Stimulated activated CD4-positive, alpha-beta T cell treated with anti-CD3 and anti-CD28 coated beads, Interleukin-15, amount 100 ng/mL, for 1 hour (primary cell): ENCODE measurements at places on chromosomes 3 and 15.

- DNase-seq: no peak
Measured at GRCh38 chr3:40962721-40963120, 236.6 kb upstream of the CTNNB1 start.

DNA sequence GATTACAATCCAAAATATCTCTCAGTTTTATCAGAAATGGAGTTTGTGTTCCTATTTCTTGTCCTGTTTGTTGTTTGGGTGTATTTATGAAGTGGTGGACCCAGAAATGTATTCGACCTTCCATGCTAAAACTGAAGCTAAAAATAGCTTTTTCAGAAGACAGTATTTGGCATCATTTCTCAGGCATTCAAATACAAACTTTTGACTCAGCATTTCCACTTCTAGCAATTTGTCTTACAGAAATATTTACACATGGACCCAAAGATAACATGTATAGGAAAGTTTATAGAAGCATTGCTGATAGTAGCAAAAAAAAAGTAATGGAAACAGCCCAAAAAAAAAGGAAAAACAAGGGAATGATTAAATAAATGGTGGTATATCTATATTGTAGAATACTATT lies 156.3 kb downstream of the HCN4 start:
- DNase-seq: no peak

DNA sequence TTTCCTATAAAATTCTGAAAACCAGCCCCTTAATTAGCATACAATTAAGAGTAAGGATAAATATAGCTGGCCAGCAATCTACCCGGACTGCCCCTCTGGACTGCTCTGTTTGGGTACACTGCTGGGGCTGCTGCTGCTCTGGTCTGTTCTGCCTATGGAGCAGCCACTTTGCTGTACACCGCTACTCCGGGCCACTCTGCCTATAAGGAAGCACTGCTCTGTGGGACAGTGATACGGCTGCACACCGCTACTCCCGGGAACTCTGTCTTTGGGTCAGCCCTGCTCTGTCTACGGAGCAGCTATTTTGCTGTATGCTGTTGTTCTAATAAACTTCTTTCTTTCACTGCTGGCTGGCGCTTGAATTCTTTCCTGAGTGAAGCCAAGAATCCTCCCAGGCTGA lies 316.5 kb upstream of the PLSCR5 start:
- no peak for DNase-seq

DNA sequence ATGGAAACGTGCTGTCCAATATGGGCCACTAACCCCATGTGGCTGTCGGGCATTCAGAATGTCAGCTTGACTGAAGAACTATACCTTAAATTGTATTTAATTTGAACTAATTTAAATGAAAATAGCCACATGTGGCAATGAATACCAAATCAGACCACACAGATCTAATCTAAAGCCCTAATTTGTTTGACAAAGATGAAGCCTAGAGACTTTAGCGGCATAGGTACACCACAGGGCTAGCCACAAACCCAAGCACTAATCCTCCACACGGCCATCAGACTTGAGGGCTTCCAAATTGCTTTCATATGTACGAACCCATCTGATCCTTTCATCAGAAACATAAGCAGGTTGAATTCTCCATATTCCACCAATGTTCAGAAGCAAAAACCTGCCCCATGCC lies 81.4 kb downstream of the SHQ1 start:
- DNase-seq: no peak

- no peak for DNase-seq
Measured at GRCh38 chr3:163490119-163490518, 1588.2 kb downstream of the SI start.

DNA sequence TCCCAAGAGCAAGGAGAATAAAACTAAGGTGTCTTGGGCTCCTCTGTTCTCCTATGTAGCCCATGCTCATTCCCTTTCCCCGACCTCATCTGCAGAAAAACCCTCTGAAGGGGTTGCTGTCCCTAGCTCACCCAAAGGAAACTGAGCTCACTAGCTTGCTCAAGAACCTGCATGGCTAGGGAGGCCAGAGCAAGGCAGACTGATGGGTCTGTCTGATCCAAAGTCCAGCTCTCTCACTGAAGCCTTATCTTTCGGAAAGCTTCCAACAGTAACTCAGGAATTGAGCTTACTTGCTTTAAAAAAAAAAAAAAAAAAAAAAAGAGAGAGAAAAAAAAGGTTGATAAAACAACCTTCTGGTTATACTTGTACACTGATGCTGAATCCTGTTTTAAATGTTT lies 141.4 kb upstream of the TOPAZ1 start:
- no peak for DNase-seq

- DNase-seq: no peak
Measured at GRCh38 chr3:118817748-118818165, 216.9 kb downstream of the IGSF11 start.

DNA sequence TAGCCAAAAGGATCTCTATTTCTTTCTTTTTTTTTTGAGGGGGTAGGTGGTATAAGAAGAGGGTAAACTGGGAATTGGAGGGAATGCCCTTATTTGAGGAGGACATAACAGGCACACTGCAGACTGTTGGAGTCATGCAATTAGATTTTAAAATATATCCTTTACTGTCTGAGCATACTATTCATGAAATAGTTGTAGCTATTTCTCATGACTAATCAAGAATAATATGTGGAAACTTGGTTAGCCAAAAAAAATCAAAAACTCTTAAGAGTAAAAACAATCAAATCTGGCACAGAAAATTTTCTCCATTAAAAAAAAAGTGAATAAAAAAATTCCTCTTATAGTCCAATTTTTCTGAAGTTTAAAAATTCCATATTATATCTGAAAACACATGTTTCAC lies 174.9 kb downstream of the SCAPER start:
- no peak for DNase-seq

DNA sequence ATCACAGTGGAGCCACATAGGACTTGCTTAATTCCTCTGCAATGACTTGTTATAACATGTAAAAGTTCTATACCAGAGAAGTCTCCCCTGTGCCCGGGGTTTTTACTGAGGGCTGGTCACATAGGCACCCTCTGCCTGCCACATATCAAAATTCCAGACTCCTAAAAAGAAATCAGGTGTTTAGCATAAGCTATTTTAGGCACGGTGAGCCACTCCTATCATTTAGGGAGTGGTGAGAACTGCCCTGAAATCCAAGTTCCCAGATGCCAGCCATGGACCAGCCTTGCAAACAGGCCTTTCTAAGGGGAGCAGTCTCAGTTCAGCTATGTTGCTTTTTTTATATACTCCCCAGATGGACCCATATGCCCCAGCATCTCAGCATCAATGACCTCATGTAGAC lies 130.3 kb downstream of the THSD4 start:
- no peak for DNase-seq

DNA sequence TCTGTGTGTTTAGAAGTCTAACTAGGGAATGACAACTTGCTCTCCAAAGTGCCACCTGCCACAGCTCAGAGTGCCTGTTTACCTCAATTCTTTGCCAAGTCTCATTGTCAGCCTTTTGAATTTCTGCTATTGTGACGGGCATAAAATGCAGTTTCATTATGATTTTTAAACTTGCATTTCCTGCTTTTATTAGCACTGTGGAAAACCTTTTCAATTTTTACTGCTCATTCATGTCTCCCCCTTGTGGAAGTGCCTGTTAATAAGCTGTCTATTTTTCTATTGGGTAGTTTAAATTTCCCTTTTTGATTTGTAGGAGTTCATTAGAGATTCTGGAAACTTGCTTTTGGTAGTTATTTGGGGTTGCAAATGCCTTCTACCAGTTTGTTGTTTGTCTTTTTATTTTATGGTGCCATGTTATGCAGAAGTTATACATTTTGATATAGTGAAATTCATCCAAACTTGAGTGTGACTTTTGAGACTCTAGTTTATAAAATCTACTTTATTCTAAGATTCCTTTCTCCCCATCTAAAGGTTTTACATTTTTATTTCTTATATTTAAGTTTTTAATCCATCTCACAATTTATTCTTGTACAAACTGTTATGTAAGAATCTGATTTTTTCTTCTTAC lies 53.9 kb upstream of the FRMD4B start:
- no peak for DNase-seq

DNA sequence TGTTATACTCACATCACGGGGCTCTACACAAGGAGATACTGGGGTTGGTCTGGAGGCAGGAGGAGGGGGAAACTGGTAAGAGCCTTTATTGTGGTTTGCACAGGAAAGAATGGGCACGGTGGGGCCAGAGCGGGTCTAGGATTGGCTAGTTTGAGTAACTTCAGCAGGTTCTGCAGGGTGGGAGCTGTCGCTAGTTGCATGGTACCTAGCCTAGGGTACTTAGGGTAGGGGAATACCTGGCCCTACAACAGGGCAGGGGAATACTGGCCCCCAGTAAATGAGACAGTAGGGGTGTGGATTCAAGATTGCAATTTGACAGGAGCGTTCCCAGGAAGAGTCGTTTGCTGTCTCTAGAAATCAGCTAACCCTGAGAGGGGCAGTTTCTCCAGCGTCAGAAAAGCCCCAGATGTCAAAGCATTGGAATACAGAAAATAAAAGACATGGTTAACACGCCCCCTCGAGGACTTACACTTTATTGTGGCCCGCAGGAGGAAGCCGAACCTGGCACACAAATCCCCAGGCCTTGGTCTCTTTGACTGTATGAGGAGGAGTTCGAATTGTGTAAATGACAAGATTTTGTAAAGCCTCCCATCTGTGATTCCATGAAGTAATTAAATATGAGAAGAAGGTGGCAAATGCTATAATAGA lies 32.0 kb downstream of the ST8SIA2 start:
- no peak for DNase-seq

DNA sequence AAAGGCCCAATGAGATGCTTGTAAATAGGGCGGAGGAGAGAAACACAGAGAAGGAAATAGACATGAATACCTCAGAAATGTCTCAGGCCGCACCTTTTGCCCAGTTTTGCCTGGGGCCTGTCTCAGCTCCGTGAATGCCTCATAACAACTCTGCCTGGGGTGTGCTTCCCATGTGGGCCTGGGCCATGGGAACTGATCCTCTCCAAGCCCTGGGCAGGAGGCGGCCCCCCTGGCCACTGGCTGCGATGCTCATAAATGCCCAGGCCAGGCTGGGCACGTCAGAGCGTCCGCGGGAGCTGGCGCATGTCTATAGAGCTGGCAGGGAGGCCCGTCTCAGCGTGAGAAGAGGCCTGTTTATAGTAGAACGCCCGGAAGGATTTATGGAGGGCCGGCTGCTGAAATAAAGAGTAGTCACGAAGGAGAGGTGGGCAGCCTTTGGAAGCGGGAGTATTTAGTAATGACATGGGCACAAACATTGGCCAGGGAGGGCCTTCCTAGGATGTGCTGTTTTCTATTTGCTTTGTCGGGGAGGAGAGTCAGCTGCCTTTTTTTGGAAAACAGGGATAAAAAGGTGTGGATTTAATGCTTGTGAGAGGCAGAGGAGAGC lies 85.9 kb upstream of the IGF1R start:
- no peak for DNase-seq

DNA sequence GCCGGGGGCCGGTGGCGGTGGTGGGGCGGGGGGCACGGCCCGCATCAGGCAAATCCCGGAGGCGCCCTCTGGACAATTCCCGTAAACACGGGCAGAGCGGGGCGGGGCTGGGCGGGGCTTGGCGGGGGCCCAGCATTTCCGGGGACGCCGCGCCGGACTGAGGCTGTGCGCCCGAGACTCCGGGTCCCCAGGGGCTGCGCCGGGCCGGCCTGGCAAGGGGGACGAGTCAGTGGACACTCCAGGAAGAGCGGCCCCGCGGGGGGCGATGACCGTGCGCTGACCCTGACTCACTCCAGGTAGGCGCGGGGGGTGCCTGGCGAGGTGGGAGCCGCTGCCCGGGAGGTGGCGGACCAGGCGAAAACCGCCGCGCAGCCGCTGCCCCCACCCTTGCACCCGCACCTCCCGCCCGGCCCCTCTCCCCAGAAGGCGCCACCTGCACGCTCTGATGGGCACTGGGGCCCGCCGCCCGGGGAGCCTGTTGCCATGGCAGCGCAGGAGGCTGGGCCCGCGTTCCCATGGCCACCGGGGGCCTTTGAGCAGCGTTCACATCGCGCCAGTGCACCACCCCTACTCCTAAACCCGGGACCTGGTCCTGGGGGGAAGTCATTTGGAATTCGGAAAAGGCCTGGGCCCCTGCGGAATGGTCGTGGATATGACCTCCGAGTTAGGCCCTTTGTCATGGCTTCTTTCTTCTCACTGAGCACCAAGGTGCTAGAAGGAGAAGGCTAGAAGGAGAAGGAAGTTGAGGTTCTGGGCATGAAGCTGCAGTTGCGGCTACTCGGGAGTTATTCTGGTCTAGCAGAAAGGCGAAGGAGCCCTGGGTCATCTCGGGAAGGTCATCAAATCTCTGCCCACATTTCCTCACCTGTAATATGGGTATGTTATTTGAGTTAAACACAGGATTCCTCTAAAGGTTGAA lies 16.1 kb upstream of the SEMA4B start:
- peak; percentile 27 for DNase-seq

DNA sequence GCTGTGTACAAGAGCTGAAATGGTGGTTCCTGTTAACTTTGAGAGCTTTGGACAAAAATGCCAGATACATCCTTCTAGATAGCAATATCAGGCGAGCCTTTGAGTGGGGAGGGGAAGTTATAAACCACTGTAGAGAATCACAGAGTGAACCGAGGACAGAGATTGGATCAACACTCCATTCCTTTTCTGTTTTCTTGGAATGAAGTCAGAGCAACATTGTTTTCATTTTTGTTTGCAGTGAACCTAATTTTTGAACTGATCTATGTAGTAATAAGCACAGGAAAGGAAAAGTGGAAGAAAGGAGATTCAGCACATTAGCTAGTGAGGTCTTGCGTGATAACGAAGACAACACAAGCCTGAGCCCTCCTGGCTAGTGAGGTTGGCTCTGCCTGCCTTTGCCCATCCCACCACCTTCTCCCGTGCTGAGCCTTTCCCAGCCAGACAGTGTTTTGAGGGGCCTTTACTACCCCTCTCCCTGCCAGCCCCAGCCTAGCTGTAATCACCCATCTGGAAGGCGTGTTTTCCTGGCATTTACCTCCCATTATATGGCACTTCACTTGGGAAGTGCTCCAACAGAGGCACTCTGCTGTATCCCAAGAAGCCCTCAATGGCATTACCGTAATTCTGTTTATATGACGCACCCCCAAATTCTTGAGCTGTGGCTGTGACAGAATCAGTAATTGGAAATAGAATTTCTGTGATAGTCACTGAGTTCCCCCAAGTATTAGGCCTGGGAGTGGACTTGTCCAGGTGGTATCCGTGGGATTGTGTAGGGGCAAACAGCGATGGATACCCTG lies 129.8 kb downstream of the CACNA1D start:
- no peak for DNase-seq

DNA sequence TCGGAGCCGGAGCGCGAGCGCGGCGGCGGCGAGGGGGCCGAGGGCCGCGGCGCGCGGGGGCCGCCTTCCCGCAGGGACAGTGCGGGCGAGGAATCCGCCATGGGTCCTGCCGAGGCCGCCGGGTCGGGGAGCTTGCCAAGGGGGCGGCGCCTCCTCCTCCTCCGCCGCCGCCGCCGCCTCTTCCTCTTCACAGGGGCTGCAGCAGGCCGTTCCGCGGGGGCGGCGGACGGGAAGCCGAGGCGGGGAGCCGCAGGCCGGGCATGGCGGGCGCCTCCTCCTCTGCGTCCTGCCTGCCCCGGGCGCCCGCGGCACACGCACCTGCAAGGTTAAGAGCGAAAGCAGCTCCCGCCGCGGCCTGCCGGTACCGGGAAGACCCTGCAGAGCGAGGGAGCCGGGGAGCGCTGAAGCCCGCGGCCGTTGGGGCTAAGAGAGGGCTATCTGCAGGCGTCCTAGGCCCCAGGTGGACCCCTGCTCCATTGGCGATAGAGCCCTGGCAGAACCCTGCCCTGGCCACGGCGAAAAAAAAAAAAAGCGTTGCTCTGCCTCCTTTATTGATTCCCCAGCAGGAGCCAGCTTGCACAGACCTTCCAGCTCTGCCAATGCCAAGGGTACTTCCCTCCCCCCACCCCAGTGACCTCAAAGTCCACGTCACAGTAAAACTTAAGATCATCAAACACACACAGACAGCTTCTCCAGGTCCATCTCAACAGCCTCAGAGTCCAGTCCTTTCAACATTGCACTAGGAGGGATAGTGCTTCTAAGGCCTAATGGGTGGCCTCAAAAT lies at the start of gene LYSMD2:
Gene LYSMD2, minus strand, starts transcription at position 134 of the 784 bp plus-strand sequence. Its CDS starts 33 bp downstream, at position 101.
- DNase-seq: peak; percentile 48
